IMR-90 (cell line): ENCODE measurements at places on chromosomes 3 and 15. TPM values are rescaled to one million over a fixed set of nuclear protein-coding genes. Genes with fewer than 3 reads are reported as not detected.

DNA sequence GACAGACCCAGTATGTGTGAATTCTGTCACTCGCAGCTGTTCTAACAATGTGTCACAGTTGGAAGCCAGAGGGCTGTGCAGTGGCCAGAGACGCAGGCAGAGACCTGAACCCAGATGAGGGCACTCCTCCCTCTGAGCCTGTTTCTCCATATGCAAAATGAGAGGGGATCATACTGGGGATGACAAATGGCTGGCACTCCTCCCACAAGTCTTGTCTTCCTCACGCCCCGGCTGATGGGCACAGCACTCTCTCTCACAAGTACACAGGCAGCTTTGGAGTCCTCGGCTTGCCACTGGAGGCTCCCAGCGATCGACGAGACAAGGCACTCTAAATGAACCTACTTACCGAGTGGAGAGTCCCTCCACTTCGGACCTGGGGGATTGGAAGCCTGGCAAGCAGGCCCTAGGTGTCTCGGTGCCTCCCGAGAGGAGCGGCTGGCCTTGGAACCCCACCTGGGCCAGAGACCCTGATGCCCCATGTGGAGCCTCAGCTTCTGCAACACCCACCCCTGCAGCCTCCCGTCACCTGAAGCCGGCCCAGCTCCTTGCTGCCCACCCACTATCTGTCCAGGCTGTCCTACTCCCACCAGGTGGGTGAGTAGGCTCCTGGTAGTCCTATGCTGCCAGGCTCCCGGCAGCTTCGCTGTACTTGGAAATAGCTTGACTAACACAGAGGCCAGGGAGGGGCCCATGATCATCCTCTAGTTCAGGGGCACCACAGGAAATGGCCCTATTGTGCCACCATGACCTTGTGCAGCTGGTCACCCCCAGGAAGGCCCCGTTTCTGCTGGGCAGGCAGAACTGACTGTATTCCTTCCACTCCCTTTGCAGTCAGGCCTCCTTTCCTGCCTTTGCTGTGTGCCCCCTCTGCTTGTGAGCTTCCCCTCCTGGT lies 65.0 kb upstream of the IQSEC1 start:
- no peak for DNase-seq

- peak; percentile 31 for DNase-seq
Measured at GRCh38 chr15:84761607-84762131, 13.3 kb downstream of the ZNF592 start.

- no peak for DNase-seq
Measured at GRCh38 chr3:58698246-58698645, 31.7 kb upstream of the FAM3D start.

GRCh38 chr3:9649791-9650521 lies 651 bp downstream of the MTMR14 start:
- no peak for DNase-seq

DNA sequence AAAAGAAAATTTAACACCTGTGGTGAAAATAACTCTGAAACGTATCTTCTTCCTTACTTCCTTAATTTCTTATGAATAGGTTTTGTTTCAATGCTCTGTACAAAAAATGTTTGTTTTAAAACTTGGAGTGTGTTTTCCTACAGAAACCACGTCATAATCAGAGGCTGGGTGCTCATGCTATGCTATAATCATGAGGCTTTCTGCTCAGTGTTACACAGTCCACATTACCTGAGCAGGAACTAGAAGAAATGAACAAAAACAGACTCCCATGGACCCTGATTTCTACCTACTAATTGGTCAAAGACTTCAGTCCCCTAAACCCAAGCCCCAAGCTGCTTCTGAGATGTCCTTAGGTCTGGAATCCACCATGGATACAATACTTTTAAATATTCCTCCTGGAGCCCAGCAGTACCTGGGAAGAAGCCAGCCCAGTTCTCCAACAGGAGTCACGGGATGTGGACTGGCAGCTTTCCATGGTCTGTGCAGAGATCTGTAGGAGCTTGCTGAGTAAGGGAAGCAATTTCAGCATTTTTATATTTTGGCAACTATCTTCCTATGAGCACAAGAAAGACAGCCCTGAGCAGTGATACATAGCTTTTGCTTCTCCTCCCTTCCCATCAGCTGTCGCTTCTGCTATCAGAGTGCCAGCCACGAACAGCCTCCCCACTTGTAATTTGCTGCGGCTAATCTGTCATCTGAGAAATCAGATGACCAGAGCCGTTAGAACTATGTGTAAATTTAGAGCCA lies 65.6 kb downstream of the WDR72 start:
- no peak for DNase-seq

DNA sequence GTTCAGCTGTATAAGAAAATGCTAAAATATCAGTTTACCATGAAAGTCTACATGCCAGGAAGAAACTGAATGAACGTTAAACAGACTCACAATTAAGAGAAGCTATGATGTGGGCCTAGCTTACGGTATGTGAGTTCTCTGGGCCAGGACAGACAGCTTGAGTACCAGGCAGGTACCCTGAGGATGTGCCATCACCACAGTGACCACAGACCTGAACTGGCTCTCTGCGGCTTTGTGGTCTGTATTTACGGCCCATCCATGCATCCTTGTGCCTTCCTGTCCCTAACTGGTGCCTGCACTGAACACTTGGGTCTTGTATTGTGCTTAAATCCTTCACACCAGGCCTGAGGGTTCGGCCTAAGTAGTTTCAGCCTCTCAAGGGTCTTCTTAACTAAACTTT lies 467.5 kb upstream of the PPP2R3A start:
- no peak for DNase-seq

DNA sequence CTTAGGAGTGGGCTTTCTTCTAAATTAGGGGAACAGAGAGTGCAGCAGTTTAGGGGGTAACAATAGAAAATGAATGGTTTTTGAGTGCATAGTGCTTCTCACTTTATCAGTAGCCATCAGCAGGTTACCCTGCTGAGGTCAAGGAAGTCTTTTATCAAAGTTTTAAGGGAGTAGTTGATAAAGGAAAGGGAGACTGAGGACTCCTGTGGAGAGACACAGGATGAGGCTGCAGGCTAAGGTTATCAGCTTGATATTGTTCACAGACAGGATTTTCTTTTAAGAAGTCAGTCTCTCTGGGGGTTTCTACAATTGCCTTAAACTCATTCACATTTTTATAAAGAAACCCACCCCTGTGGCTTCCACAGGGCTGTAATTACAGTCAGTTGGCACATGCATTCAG lies 205.0 kb downstream of the AGBL1 start:
- no peak for DNase-seq

DNA sequence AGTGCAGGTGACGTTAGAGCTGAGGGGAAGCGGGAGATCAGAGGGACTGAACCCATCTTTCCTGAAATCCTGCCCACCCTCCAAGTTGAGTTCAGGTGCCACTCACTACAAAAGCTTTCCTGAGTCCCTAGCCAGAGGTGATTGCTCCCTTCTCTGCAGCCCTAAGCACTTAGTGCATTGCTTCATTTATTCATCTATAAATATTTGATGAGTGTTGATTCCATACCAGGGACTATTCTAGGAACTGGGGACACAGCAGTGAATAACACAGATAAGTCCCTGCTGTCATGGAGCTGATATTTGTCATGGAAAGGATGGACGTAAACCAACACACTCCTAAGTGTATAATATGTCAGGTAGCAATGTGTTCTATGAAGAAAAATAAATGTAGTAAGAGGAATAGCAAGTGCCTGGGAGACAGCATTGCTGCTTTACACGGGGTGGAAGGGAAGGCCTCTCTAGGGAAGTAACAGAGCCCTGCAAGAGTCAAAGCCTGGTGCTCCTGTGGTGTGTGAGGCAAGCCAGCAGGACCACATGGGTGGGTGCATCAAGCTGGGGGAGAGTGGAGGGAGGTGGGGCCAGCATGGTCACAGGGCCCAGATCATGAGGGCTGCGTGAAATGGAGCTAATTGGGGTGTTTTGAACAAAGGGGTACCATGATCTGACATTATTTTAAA lies 18.6 kb downstream of the ALPK3 start:
- no peak for DNase-seq

DNA sequence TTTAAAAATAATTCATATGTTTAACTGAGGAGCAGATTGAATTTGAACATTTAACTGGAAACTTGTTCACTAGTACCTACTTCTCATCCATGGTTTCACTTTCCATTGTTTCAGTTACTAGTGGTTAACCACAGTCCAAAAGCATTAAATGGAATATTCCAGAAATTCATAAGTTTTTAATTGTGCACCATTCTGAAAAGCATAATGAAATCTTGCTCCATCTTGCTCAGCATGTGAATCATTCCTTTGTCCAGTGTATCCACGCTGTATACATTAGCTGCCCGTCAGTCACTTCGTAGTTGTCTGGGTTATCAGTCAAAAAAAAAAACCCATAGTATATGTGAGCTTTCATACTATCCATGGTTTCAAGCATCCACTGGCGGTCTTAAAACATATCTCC lies 217.6 kb downstream of the TPRG1 start:
- no peak for DNase-seq

DNA sequence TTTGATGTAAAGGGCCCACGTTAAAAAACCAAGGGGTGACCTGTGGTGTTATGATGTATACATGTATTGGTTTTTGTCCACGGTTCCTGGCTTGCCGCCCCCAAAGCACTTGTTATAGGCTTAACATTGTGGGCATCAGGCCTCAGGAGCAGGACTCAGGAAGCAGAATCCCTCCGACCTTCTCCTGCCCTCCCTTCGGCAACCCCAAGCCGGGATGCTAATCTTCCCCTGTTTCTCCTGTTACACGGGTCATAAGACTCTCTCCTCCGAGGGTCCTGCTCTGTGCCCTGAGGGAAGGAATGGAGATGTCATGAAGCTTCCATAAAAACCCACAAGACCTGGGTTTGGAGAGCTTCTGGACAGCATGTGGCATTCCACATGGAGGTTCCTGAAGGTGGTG lies 48.8 kb downstream of the RPLP1 start:
- DNase-seq: no peak

- no peak for DNase-seq
Measured at GRCh38 chr3:52983336-52983807, 62.5 kb downstream of the SFMBT1 start.

DNA sequence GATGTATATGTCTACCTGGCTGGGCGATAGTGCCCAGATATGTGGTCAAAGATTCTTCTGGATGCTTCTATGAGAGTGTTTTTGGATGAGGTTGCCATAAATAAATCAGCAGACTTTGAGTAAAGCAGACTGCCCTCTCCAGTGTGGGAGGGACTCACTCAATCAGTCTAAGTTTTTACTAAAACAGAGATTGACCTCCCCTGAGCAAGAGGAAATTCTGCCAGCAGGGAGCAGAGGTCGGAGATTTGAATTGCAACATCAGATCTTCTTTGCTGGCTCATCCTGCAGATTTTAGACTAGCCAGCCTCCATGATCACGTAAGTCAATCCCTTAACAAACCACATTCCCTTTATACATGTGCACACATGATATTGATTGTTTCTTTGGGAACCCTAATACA lies 300.9 kb downstream of the MCTP2 start:
- no peak for DNase-seq

DNA sequence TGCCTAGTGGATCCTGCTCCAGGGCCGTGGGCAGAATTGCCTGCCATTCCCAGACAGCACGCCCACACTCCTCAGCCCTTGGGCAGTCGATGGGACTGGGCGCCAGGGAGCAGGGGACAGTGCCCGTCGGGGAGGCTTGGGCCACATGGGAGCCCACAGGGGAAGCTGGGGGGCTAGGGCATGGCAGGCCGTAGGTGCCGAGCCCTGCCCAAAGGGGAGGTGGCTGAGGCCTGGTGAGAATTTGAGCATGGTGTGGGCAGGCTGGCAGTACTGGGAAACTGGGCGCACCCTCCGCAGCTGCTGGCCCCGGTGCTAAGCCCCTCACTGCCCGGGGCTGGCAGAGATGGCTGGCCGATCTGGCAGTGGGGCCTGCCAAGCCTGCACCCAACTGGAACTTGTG lies 1225.9 kb upstream of the EPHA6 start:
- no peak for DNase-seq

DNA sequence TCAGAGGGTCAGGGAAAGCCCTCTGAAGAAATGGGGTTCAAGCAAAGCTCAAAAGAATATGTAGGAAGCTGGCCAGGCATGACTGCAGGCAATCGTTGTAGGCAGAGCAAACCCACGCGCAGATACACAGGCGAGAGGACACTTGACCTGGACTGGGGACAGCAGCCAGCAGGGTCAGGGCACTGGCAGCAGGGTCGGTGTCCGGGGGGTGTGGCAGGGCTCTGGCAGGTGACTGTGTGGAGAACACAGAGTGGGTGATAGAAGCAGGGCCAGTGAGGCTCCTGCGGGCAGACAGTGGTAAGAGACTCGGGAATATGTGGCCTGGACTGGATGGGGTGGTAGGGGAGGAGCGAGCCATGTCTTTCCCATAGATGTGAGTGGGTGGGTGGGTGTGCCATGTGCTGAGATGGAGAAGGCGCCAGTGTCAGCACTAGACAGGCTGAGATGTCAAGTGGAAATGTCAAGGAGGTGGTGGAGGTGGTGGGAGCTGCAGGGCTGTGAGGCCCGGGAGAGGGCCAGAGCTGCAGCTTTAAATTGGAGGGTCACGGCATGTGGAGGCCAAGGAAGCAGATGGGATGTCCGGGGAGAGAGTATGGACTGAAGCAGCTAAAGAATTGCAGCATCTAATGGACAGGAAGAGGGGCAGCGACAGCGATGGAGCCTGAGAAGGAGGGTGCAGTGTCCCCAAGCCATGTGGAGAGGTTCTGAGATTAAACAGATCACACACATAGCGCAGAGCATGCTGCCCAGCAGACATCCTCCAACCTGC lies 13.4 kb downstream of the TMEM43 start:
- DNase-seq: no peak

- DNase-seq: no peak
Measured at GRCh38 chr3:88623709-88624108, 473.9 kb downstream of the C3orf38 start.

DNA sequence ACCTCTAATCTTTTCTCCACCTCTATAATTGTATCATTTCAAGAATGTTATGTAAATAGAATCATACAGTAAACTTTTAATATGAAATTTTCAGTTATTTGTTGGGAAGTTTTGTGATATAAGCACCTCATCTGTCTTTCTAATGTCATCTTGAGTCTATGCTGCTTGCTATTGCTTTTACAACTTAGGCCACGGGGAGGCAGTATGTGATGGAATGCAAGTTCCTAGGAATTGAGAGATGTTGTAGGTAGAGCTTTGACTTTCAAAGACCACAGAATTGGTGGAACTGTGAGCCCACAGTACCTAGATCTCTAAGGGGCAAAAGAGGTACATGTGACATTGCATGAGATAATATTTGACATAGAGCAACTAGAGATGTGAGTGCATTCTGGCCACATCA lies 328.3 kb downstream of the MFSD1 start:
- peak; percentile 1 for DNase-seq

The CHRNA5 gene
- 0.54 and 1.4 TPM in 2 replicates for total RNA-seq

The ZNF774 gene
- total RNA-seq: 1.1 TPM in 2 replicates

The COMMD4 gene
- 91.2 and 95.5 TPM in 2 replicates for total RNA-seq

The HRH1 gene
- 13.1 and 16.1 TPM in 2 replicates for total RNA-seq

The NANOGP8 gene
- not detected in 2 replicates for total RNA-seq

The NRROS gene
- under 0.01 TPM in 1 of 2 replicates, not detected in the other for total RNA-seq
